Activated T-helper 1 cell treated with anti-CD3 and anti-CD28 coated beads, Interleukin-2, amount 50 U/mL, for 16 hours (primary cell): ENCODE measurements at places on chromosomes 16 and 17.

DNA sequence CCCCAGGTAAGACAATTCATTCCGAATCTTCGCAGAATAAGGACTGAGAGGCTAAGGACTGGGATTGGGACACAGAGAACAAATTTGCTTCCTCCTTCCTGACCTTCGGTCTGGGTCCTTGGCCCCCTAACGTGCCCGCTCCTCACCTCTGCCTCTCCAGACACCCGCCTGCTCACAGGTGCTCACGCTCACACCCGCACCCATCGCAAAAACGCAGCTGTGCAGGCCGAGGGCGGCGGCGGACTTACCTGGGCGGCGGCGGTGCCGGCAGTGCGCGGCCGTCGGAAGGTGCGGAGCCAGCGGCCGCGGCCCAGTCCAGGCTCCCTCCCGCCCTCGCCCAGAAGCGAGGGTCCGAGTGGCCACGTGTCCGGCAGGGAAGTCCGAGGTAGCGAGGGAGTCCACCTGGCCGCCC is 7.1 kb upstream of the HOXB9 start:
- DNase-seq, result no peak

- DNase-seq, result peak; percentile 31
Observed at GRCh38 chr17:14201021-14201987, 35.4 kb downstream of the CDRT15 start.

- no peak for DNase-seq
Observed at GRCh38 chr17:59837308-59838051, 55.3 kb downstream of the TUBD1 start.

DNA sequence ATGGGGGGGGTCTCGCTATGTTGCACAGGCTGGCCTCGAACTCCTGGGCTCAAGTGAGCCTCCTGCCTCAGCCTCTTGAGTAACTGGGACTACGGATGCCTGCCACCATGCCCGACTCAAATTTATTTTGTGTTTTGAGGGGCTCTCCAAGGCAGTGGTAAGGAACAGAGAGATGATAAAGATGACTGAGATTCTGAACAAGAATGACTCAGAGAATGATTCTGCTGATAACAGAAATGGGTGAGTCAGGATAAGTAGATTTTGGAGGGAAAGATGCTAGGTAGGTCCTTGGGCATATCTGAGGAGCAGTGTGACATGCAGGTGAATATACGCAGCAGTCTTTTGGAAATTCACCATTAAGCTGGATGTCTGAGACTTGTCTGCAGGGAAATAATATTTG is 2.6 kb downstream of the TMEM220 start:
- DNase-seq, result no peak

GRCh38 chr17:71237903-71238538 is 882.8 kb upstream of the SOX9 start:
- DNase-seq, result no peak

GRCh38 chr17:64538508-64539130 is 31.8 kb downstream of the CEP95 start:
- no peak for DNase-seq

DNA sequence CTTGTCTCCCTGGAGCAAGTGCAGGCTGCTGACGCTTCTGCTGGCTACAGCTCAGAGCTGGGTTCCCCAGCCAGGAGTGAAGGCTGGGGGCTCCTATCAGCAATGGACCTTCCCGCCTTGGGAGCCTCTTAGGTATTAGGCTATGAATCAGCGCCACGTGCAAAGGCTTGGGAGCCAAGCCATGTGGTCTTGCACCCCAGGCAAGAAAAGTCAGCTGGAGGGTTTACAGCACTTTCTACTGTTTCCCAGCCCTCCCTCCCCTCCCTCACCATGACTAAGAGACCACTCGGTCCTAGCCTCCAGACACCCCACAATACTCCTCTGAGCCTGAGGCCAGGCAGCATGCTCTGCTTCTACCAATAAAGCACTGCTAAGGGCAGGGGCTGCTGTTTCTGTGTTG is 12.3 kb downstream of the EPX start:
- DNase-seq, result no peak

GRCh38 chr17:18946536-18946935 is 5.4 kb upstream of the SLC5A10 start:
- no peak for DNase-seq
